ENCODE measurements at places on chromosomes 4 and X.

- DNase-seq, result no peak
These were observed 78.3 kb downstream of the SLC9A6 start for GRCh38 chrX:136063340-136064079.

DNA sequence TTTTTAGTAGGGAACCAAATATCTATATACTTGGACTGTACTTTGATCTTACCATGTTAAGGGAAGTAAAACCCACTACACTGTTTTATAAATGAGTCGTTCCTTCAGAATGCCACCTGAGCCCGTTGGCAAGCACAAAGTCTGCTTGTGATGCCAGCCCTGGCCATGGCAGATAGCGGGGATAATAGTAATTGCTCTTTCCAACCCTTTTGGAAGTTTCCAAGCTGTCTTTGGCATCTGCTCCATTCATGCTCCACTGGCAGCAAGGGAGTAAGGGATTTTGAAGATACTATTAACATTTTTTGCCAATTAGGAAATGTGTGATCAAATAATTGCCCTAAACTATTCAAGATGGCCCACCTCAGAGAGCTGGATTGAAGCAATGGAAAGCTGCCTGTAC, 689.2 kb upstream of the SLIT2 start:
- DNase-seq, result no peak

DNA sequence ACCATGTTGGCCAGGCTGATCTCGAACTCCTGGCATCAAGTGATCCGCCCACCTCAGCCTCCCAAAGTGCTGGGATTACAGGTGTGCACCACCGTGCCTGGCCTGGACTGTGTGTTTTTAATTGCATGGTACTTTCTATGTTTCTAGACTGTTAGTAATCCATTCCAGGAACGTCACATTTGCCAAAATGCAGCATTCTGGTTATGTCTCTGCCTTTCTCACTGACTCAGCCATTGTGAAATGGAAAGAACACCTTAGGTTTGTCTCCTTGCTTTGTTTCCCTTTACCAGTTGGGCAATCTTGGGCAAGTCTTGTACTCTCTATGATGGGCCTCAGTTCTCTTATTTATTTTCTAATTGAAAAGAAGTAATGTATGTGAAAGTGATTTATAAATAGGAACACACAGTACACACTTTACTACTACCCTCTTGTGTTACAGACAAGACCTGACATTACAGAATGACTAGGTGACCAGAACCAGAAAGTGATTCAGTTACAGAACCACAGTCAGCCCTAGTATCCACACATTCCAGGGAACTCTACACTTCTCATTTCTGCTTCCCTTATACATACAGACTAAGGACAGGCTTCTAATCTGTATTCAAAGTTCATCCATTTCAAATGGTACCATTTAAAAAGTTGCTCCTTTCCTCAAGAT, 187.1 kb downstream of the MGST2 start:
- no peak for DNase-seq

DNA sequence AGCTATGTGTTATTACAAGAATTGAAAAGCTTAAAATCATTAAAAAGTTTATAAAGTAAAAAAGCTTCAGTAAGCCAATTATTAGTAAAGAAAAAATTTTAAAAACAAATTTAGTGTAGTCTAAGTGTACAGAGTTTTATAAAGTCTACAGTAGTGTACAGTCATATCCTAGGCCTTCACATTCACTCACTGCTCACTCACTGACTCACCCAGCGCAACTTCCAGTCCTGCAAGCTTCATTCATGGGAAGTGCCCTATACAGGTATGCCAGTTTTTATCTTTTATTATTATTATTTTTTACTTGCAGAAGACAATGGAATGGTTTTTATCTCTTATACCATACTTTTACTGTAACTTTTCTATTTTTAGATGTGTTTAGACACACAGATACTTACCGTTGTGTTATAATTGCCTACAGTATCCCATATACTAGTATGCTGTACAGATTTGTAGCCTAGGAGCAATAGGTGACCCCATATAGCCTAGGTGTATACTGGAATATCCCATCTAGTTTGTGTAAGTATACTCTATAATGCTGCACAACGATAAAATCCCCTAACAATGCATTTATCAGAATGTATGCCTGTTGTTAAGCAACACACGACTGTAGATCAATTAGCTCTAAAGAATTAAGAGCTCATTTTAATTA, 230.7 kb downstream of the DCLK2 start:
- DNase-seq, result no peak

- no peak for DNase-seq
These were observed 134.7 kb downstream of the F11 start for GRCh38 chr4:186400676-186401075.

- no peak for DNase-seq
These were observed 190.9 kb downstream of the SHOX start for GRCh38 chrX:821327-822107.

- DNase-seq, result no peak
These were observed 1025.0 kb upstream of the PCDH10 start for GRCh38 chr4:132123870-132124623.

GRCh38 chr4:13296986-13297385, 187.2 kb downstream of the RAB28 start:
- DNase-seq, result no peak

DNA sequence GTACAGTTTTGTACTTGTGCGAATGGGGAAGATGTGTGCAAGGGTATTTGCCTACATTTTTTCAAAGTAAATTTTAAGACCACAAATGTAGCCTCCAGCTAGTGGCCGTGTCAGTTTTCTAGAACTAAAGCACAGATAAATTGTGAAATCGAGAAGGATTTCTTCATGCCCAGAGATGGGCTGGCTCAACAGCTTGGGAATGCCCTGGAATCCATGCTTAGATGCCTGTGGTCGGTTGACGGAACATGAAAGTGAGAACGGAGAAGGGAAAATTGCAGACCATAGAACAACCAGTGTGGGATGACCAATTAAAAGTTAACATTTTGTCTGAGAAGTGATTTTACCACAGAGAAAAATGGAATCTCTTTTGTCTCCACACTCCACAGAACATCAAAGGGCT, 73.2 kb upstream of the VCX2 start:
- DNase-seq, result no peak

- DNase-seq, result no peak
These were observed 8.2 kb downstream of the CASP3 start for GRCh38 chr4:184641022-184641421.

Measured in RWPE1 (cell line).